ENCODE measurements at places on chromosomes 7 and 10. TPM values are rescaled to one million over a fixed set of nuclear protein-coding genes. Genes with fewer than 3 reads are reported as not detected.

DNA sequence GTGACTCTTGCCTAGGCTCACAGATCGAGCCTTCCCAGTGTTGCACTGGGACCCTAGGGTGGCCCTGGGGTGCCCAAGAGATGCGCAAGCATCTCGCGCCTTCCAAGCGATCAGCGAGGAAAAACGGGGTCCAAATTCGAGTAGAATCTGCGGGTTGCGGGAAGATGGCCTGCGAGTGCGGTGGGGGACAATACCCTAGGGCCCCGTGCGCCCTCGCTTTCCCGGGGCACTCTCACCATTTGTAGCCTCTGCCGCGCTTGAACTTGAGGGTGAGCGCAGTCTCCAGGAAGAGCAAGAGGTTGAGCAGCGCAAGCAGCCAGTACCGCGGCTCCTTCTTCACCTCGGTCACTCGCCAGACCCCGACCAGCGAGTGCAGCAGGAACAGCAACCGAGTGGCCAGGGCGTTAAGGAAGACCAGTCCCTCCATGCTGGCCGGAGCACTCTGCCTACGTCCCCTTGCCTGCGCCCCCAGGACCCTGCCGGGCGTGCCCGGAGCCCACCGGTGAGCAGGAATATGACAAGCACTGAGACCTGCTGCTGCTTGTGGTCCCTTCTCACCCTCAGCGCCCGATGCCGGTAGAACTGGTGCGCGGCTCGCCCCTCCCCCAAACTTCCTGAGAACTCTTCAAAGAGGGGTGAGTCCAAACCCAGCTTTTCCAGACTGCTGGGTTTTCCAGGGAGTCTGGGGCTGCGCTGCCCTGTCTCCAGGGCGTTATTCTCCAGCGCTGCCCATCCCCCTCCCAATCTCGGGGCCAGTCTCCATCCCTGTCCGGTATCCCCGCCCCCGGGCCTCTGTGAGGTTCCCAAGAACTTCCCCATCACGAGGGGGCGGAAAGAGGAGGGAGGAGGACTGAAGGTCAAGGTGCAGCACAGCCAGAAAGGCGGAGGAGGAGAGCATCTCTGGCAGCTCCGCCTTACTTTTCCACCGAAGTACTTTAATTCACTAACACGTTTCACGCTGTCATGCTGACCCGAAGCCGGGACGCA lies at the start of gene TMEM26:
TSS of gene TMEM26 (minus strand) at position 727 of the 987 bp plus-strand sequence. CDS start at position 427, 300 bp downstream.
- no peaks in the 10 kb centered on the region for H3K4me1 ChIP-seq
- no peaks in the 10 kb centered on the region for H3K36me3 ChIP-seq
- H3K27me3 ChIP-seq: no peaks in the 10 kb centered on the region
- H3K4me3 ChIP-seq: no peak within 1 kb of the TSS

- no peaks in the 10 kb centered on the region for H3K27me3 ChIP-seq
- no peaks in the 10 kb centered on the region for H3K36me3 ChIP-seq
- DNase-seq: peak; percentile 64
- no peak overlapping the region for H3K4me3 ChIP-seq
- no peak overlapping the region for H3K27ac ChIP-seq
- no peaks in the 10 kb centered on the region for H3K4me1 ChIP-seq
Measured at GRCh38 chr10:13969118-13969791, 361.5 kb downstream of the FRMD4A start.

GRCh38 chr10:86292462-86293395 lies 73.9 kb downstream of the GRID1 start:
- no peaks in the 10 kb centered on the region for H3K36me3 ChIP-seq
- no peak overlapping the region for H3K4me3 ChIP-seq
- no peak overlapping the region for H3K27ac ChIP-seq

DNA sequence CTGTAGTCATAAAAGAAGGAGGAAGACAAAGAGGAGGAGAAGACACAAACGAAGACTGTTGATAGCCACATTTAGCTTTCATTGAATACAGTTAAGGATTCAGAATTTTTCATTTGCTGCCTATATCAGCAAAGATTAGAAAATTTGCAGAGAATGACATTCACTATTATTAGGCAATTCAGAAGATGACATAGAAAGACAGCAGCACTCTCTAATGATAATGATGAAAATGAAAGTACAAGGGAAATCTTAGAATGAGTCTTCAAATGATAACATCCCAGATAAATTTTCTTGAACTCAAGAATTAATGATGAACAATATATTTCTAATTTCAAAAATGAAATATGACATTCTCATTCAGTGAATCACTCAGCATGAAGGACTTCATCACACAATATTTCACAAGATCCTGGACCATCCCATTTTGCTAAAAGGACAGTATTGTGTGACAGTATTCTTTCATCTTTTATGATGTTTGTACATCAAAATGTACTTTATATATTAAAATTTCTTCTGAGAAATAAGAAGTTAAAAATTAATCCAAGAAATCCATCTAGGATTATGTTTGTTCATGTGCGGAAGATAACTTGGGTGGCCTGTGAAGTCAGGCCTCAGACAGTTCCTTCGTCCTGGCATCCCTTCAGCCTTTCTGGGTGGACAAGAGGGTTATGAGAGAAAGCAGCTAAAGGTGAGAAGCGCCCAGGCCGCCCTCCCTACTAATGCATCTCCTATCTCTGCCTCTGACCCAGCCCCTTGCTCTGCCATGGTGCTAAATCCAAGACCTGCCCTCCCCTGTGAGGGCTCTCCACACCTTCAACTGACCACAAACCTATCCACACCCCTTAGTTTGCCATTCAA lies 47.4 kb upstream of the CAMK2B start:
- peaks cover 35% of the 10 kb centered on the region for H3K4me1 ChIP-seq
- H3K4me3 ChIP-seq: no peak overlapping the region
- H3K36me3 ChIP-seq: no peaks in the 10 kb centered on the region
- H3K27ac ChIP-seq: no peak overlapping the region
- no peak for DNase-seq

DNA sequence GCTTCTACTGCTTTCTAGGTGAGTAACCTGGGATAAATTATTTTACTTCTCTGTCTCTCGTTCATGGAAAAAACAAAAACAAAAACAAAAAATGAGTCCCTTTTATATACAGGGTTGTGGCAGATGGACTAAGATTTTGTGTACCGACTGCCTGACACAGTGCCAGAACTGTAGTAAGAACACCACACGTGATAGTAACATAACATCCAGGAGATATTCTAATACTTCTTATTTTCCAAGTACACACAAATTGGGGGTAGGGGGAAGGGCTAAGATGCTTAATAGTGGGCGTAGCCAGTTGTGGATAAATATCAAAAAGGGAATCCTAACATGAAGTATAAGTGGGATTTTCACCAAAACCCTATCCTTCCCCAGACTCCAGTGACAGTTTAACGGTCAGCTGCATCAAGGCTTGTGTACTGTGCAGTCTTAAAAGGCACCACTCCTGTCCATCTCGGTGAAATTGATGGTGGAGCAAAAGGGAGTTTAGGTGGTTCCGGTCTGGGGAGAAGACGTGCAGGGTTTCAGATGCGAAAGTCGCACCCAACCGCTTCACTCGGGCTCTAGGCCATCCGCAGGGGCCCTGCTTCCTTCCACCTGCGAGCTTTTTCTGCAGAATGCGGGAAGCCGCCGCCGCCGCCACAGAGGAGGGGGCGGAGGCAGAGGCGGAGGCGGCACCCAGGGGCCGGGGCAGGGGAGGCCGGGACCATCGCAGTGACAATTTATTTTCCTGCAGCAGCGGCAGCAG lies at the start of gene STAMBPL1:
TSS of gene STAMBPL1 (plus strand) at position 712 of the 748 bp plus-strand sequence. CDS start 21,464 bp downstream, outside the sequence.
- peak within 1 kb of the TSS; percentile 92 for H3K27ac ChIP-seq
- H3K4me1 ChIP-seq: peaks cover 27% of the 10 kb centered on the region
- no peak for DNase-seq
- peaks cover 8% of the 10 kb centered on the region for H3K36me3 ChIP-seq
- no peaks in the 10 kb centered on the region for H3K27me3 ChIP-seq
- H3K4me3 ChIP-seq: peak within 1 kb of the TSS; percentile 82

- peaks cover 21% of the 10 kb centered on the region for H3K27me3 ChIP-seq
- no peak overlapping the region for H3K27ac ChIP-seq
- H3K4me1 ChIP-seq: no peaks in the 10 kb centered on the region
- H3K4me3 ChIP-seq: no peak overlapping the region
- DNase-seq: no peak
Measured at GRCh38 chr10:100468978-100469377, 6.2 kb downstream of the WNT8B start.

CCDC172 gene
- total RNA-seq: not detected

SBDS gene
- 56.7 TPM for total RNA-seq

PKD1L1 gene
- total RNA-seq: 0.08 TPM

DNA sequence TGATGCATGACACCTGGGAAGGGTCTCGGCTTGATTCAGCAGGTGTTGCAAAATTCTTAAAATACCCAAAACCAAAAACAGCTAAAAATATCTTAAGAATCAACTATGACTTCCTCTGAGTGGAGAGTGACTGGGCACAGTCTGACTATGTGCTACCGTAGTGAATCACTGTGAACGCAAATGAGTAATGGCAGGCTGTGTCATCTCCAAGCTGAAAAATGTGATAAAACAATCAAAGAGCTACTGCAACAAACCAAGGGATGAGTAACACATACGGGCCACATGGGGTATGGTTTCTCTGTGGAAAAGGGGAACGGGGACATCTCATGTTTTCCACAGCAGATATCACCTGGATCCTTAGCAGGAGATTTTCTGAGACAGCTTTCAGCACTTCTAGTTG lies 127.5 kb downstream of the ABCA13 start:
- no peaks in the 10 kb centered on the region for H3K4me1 ChIP-seq
- peaks cover 35% of the 10 kb centered on the region for H3K27me3 ChIP-seq
- no peak overlapping the region for H3K4me3 ChIP-seq
- DNase-seq: no peak
- H3K27ac ChIP-seq: no peak overlapping the region

DNA sequence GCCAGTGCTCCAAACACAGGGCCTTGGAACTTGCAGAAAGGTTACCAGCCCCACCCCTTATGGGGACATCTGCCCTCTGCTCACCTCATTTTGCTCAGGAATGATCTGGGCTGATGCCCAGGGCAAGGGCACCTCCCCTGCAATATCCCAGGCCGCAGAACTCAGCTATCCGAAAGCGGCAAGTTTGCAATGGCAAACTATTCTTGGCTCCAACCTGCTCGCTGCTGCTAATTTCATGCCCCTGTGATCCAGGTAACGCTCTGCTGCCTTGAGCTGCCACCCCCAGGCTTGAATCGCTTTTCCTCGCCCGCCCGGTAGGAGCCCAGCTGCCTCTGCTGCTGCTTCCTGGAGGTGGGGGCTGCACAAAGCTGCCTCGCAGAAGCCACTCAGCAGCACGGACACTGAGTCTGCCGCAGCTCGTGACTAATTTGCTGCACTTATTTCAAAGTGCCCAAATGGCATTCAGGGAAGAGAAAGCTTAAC lies 18.2 kb downstream of the SLC29A3 start:
- H3K4me1 ChIP-seq: peaks cover 70% of the 10 kb centered on the region
- DNase-seq: peak; percentile 80
- no peak overlapping the region for H3K4me3 ChIP-seq
- H3K36me3 ChIP-seq: no peaks in the 10 kb centered on the region

C10orf90 gene
- 0.59 TPM for total RNA-seq

- H3K27me3 ChIP-seq: peaks cover 52% of the 10 kb centered on the region
- no peaks in the 10 kb centered on the region for H3K4me1 ChIP-seq
- H3K27ac ChIP-seq: no peak overlapping the region
- no peak overlapping the region for H3K4me3 ChIP-seq
Measured at GRCh38 chr10:44043646-44044375, 341.1 kb downstream of the CXCL12 start.

CPN1 gene
- total RNA-seq: not detected

DENND2A gene
- total RNA-seq: 4.2 TPM

DNA sequence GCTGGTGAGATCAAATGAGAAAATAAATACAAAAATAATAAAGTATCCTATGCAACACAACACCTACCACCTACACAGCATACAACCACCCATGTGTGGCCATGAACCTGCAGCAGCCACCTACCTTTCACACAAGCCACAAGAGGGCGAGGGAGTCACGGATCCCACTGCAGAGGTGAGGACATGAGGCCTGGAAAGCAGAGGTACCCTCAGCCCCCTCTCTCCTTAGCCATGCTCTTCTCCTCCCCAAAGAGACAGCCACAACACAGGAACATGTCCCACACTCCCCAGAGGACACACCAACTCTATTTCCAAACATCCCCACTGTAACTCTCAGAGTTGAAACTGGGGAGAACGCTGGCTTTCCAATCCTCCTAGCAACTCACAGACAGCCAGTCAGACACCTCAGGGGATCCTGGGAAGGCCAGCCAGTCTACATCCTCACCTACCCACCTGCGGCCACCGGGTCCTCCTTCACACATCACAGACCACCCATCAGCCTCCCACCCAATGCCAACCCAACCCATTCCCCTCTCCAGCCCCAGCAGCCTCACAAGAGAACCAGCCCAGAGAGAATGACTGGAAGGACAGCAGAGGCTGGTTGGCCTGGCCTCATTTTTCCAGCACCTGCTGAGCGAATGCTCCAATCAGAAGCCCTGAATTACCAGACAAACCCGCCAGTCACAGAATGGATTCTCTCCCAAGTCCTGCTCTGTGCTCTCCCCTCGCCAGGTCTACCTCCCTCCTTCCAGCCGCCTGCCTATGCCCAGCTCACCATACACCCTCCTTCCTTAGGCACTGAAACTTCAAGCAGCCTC lies 18.4 kb downstream of the DLG5 start:
- no peaks in the 10 kb centered on the region for H3K27me3 ChIP-seq
- H3K4me1 ChIP-seq: peaks cover 27% of the 10 kb centered on the region
- DNase-seq: no peak
- no peaks in the 10 kb centered on the region for H3K36me3 ChIP-seq

CLEC5A gene
- not detected for total RNA-seq

GRCh38 chr10:69242852-69243212 lies 22.7 kb downstream of the HKDC1 start:
- DNase-seq: no peak
- H3K27ac ChIP-seq: no peak overlapping the region
- no peak overlapping the region for H3K4me3 ChIP-seq
- H3K4me1 ChIP-seq: 0 out of 2 replicates have a peak, but pooled peaks cover 2% of the 10 kb centered on the region

FOXP2 gene
- total RNA-seq: 4.3 TPM

DOCK1 gene
- 24.8 TPM for total RNA-seq

PPP1R3A gene
- total RNA-seq: not detected

- no peaks in the 10 kb centered on the region for H3K27me3 ChIP-seq
- no peak overlapping the region for H3K4me3 ChIP-seq
- no peak overlapping the region for H3K27ac ChIP-seq
- H3K36me3 ChIP-seq: no peaks in the 10 kb centered on the region
- DNase-seq: no peak
Measured at GRCh38 chr10:98901441-98902110, 334.1 kb downstream of the HPSE2 start.

GRCh38 chr7:93838966-93839365 lies 51.6 kb downstream of the TFPI2 start:
- DNase-seq: no peak
- no peaks in the 10 kb centered on the region for H3K4me1 ChIP-seq
- no peak overlapping the region for H3K27ac ChIP-seq

GRCh38 chr7:145398758-145399157 lies 562.9 kb upstream of the TPK1 start:
- no peak overlapping the region for H3K27ac ChIP-seq
- no peak for DNase-seq
- no peaks in the 10 kb centered on the region for H3K27me3 ChIP-seq
- H3K4me3 ChIP-seq: no peak overlapping the region

- H3K27ac ChIP-seq: no peak overlapping the region
- no peaks in the 10 kb centered on the region for H3K27me3 ChIP-seq
- H3K4me3 ChIP-seq: no peak overlapping the region
- H3K4me1 ChIP-seq: peaks cover 31% of the 10 kb centered on the region
Measured at GRCh38 chr7:92648067-92648466, 57.9 kb upstream of the FAM133B start.

GRCh38 chr10:7817984-7818294 lies 366 bp upstream of the TAF3 start:
- H3K36me3 ChIP-seq: no peaks in the 10 kb centered on the region
- peak overlapping the region; percentile 78 for H3K27ac ChIP-seq
- H3K4me1 ChIP-seq: peaks cover 14% of the 10 kb centered on the region
- no peak for DNase-seq
- H3K4me3 ChIP-seq: peak overlapping the region; percentile 82
- H3K27me3 ChIP-seq: no peaks in the 10 kb centered on the region

- peaks cover 33% of the 10 kb centered on the region for H3K36me3 ChIP-seq
- peaks cover 24% of the 10 kb centered on the region for H3K4me1 ChIP-seq
- H3K27ac ChIP-seq: no peak overlapping the region
Measured at GRCh38 chr7:73517241-73517995, 4.7 kb downstream of the BAZ1B start.
